Stimulated activated naive B cell treated with anti-CD40 and anti-IgM and Interleukin-4, amounts not matched to agents 10 μg/mL and 1 μg/mL and 100 μg/mL, for 72 hours (primary cell): ENCODE measurements at places on chromosomes 4 and X.

GRCh38 chr4:155972098-155972497, 18.4 kb upstream of the CTSO start:
- no peak for DNase-seq

DNA sequence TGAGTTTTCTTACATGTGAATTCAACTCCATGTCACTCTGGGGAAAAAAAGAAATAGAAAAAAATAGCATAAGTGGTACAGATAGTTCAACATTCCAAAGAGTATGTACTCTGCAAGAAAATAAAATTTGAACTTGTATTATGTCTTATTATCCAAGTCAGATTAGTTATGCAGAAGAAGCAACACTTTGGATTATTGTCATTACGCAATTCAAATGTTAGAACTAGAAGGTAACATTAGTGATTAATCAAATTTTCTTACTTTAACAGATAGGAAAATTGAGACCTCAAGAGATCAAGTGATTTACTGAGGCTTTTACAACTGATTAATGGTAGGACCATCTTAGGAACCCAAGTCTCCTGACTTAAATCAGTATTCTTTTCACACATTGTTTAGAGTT, 159.1 kb downstream of the STIM2 start:
- no peak for DNase-seq

GRCh38 chr4:75892508-75892907, 9.7 kb downstream of the PPEF2 start:
- no peak for DNase-seq

DNA sequence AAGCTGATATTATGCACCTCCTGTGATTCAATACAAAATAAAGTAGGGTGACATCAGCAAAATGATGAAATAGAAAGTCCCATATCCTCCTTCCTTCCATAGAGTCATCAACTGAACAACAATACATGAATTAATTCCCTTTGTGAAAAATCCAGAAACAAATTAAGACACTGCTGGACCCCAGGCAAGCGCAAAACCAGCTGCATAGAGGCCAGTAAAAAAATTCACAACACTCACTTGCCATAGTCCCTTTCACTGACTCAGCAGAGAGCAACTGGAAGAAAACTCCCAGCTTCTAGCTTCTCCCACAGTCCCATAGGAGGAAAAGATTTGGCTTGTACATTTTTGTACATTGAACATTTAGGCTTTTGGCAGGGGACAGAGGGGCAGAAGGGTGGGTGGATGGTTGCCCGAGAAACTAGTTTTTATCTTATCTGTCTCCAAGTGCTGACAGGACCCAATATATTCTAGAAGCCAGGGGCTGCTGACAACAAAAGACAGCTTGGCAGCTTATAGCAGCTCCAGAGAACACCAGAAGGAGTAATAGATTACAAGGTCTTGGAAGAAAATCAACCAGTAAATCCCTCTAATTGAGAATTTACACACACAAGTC, 124.6 kb downstream of the NDST3 start:
- no peak for DNase-seq

DNA sequence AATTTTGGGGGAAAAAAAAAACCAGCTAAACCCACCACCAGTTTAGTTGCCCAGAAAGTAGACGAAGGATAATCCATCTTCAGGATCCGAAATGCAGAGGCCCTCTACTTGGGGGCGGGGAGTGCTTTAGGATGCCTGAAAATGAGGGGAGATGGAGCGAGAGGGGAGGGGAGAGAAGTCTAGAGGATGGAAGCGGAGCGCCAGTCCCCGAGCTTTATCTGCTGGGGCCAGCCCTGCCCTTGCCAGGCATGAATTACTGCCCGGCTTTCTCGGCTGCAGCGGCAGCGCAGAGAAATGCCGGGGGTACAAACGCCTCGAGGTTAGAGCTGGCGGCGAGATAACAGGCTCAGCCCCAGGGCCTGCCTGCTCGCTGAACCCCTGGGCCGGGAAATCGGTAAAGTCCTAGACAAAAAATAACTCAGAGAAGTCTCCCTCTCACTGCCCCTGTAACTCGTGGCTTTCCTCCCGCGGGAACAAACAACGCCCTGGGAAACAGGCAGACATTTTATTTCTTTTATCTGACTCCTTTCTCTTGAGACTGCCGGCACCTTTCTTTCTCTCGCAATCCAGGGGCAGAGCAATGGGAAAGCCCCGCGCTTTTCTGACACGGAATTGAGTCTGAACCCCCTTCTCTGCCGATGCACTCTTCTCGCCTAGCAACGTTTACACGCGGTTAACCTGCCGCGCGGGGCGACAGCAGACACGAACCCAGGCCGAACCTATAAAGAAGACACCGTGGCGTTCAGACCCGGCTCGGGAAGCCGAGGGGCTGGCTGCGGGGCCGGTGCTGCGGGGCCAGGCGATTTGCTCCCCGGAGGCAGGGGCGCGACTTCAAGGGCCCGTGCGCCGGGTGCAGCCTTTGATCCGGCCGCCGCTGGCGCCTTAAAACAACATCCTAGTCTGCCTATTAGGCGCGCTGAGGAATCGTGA, 3.1 kb upstream of the MSX1 start:
- no peak for DNase-seq

DNA sequence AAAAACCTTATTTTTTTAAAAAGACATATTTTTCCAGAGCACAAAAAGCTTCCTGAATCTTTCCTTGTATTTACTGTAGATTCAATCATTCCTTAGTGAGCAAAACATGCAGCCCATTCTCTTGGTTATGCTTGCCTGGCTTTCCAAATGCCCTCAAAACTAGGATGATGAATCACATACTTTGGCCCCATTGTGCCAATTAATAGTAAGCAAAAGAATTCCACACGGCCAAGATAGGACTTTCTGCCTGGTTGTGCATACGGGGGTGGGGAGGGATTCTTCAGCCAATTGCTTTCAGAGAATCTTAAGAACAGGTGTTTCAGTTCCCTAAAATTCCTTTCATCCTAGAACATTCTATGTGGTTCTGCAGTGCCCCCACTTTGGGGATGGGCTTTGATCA, 7.0 kb downstream of the RAI2 start:
- no peak for DNase-seq

DNA sequence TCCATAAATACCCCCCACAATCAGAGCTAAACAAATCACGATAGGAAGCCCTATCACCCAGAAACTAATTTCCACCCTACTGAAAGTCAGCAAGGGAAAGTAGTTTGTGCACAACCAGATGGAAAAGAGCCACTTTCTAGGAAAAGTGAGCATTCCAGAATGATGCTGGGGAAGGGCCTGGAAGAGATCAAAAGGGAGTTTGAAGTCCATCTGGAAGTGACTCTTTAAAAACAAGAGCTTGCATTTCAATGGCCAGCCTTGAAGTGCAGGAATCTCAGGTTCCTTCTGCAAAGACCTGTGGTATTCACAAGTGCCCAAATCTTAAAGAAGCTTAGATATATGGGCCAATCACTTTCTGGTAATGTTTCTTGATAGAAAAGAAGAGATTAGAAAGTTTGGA, 97.0 kb upstream of the LDB2 start:
- DNase-seq: no peak

GRCh38 chr4:185915271-185915670, 103.3 kb upstream of the SORBS2 start:
- DNase-seq: no peak

- no peak for DNase-seq
These were observed 102.9 kb downstream of the COX18 start for GRCh38 chr4:72966652-72967051.

- DNase-seq: no peak
These were observed 2.8 kb downstream of the VEGFC start for GRCh38 chr4:176789955-176790354.

DNA sequence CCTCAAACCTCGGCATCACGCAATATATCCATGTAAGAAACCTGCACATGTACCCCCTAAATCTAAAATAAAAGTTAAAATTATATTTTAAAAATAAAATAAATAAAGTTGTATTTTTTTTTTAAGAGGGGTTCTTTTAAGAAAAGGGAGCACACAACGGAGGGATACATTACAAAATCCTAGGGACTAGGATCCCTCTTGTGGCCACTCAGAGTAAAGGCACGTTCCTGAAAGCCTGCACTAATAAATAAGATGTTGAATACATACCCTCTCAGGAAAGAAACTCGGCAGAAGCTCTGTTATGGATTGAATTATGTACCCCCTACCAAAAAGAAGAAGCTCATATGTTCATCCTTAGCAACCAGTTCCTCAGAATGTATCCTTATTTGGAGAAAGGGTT, 50.9 kb upstream of the PRDX4 start:
- DNase-seq: no peak

GRCh38 chr4:54368281-54369265, 139.5 kb downstream of the PDGFRA start:
- DNase-seq: no peak

- DNase-seq: no peak
These were observed 25.1 kb upstream of the ANKRD50 start for GRCh38 chr4:124737619-124738018.

- DNase-seq: no peak
These were observed 6.4 kb downstream of the ACE2 start for GRCh38 chrX:15594371-15594770.

GRCh38 chr4:185834778-185835177, 22.8 kb upstream of the SORBS2 start:
- no peak for DNase-seq

DNA sequence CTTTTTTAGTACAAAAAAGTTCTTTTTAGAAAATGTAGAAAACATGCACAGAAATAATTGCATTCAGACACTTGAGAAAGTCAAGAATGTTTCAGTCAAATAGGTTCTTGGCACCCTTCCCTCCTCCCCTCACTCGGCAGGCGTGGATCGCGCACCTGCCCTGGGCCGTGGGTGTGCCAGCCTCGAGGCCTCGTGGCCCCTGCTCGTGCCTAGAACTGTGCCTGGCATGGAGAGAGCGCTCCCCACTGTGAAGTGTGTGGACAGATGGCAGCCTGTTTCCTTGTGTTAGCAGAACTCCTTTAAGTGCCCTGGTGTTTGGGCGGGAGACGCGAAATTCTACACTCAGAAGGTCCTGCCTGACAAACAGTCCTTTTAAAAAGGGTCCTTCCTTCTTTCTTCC, 14.7 kb downstream of the RGS12 start:
- no peak for DNase-seq

- peak; percentile 89 for DNase-seq
These were observed 2.4 kb downstream of the SLC2A9 start for GRCh38 chr4:10018818-10019461.

DNA sequence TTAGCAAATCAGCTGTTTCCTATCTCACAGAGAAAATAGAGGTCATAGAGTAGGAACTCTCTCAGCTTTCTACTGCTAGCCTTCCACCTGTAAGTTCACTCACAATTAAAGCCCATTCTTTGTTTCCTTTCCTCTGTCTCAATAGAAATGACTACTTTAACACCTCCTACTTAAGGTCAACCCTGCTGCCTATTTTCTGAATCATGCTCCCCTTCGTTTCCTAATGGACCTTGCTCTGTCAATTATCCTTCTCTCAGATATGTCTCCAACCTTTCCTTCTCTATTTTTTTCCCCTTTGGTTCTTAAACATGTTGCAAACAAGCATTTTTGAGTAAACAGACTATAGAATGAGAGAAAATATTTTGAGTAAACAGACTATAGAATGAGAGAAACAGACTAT, 5.1 kb upstream of the PAQR3 start:
- no peak for DNase-seq

DNA sequence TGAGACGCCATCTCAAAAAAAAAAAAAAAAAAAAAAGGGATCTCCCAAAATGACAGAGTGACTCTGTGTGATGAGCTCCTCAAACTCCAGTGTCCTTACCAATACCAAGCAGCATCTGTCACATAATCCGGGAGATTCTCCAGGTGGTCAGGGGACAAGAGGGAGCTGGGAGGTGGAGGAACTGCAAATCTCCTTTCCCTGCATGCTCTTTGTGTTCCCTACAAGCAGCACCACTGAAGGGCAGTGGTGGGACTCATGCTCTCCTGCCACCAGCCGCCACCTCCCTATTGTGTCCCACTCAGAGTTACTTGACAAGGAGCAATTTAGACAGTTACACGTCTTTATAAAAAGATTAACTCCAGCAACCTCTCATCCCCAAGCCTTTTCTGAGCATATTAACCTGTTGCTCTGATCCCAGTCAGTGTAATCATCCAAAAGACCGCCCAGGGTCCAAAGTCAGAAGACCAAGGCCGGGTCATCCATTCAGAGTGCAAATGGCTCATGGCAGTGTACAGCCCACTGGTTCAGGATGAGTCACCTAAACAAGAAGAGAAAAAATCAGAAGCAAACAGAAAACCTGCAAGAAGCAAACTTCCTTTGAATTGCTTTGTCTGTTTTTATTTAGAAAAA, 23.6 kb downstream of the MGST2 start:
- no peak for DNase-seq

DNA sequence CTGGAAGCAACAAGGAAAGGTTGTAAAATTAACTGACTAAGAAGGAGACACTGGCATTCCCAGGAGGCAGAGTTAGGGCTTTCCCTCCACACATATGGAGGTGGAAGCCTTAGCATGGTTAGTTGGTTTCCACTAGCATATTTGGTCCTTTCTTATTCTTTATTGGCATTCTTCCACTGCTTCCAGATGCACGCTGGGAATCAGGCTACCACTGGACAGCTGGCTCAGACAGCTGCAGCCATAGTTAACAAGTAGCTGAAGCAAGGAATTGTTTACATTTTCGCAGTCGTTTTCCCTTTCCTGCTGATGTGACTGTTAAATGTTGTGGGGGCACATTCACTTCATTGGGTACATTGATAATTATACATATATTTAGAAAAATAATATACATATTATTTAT, 169.2 kb downstream of the GRIA2 start:
- DNase-seq: no peak

DNA sequence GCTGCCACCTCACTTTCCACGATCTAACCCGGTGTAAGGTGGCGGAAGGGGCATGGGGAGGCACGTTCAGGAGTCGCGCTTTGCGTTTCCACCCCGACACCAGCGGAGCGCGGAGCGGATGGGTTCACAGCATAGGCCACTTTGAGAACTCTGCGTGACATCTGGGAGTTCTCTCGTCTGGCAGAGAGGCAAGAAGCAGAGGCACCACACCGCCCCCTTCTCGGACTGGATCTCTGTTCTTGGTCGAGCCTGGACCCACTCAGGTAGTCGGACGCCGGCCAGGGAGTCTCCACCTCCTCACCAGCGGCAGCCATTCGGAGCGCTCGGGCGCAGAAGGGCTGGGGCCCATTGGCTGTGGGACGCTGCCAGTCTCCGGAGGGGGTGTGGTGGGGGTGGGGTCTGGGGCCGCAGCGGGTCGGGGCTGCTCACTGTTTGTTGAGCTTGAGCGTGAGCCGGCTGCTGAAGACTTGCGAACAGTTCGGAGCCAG, at the start of gene DACH2:
Gene DACH2 (plus strand): TSS at position 428 of the 488 bp plus-strand sequence.
- peak; percentile 58 for DNase-seq

- no peak for DNase-seq
These were observed 89.1 kb upstream of the ADRA2C start for GRCh38 chr4:3676907-3677747.

GRCh38 chr4:38365748-38366310, 298.2 kb upstream of the KLF3 start:
- no peak for DNase-seq

GRCh38 chr4:6327220-6327917, 57.7 kb downstream of the WFS1 start:
- DNase-seq: peak; percentile 60

DNA sequence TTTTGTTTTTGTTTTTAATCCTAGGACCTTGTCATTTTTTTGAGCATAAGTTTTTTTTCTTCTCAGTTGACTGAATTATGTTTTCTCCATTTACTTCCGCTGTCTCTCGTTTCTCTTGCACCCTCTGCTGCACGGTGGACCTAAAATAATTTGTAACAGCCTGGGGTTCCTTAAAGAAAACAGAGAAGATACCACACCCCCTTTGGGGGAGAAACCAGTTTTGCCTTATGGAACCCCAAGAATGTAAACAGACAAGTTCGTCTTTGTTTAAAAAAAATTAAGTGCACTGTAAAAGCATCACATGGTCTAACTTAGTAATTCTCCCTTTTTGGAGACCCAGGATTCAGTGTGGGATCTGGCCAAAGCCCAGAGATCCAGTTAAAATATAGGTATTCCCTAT, 32.8 kb upstream of the MAGEA4 start:
- DNase-seq: no peak
